ENCODE measurements at places on chromosomes 6 and 20. TPM values are rescaled to one million over a fixed set of nuclear protein-coding genes. Genes with fewer than 3 reads are reported as not detected.

The CPNE5 gene
- 0.30 TPM for total RNA-seq

The IL20RA gene
- 0.63 TPM for total RNA-seq

The UBE2C gene
- total RNA-seq: 21.9 TPM

The CASS4 gene
- total RNA-seq: 0.13 TPM

The SLC2A10 gene
- 37.2 TPM for total RNA-seq

The CLIC1 gene
- total RNA-seq: 463 TPM

The TMEM244 gene
- total RNA-seq: not detected

The MAS1 gene
- total RNA-seq: not detected

The TCF21 gene
- total RNA-seq: 9.0 TPM

- H3K4me1 ChIP-seq: peaks cover 25% of the 10 kb centered on the region
- no peak overlapping the region for H3K4me3 ChIP-seq
- peak; percentile 52 for DNase-seq
- H3K27me3 ChIP-seq: no peaks in the 10 kb centered on the region
- H3K27ac ChIP-seq: peak overlapping the region; percentile 86
These were observed 21.5 kb downstream of the LAMA4 start for GRCh38 chr6:112232845-112233256.

DNA sequence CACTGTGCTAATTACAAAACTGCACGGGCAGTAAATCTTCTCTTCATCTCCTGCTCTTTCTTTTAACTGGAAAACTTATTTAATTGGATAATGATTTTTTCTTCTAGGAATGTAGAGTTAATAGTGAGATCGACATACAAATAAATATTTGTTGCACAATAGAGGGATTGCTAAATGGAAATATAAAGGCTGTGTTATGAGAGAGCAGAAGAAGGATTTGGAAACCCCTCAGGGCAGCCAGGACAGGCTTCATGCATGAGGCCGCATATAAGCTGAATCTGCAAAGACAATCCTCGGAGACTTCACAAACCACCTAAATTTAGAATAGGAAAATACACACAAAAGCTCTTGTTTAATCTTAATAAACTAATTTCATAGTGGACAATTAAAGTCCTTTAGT is 2.9 kb upstream of the TAAR1 start:
- H3K36me3 ChIP-seq: no peaks in the 10 kb centered on the region
- no peak overlapping the region for H3K27ac ChIP-seq

DNA sequence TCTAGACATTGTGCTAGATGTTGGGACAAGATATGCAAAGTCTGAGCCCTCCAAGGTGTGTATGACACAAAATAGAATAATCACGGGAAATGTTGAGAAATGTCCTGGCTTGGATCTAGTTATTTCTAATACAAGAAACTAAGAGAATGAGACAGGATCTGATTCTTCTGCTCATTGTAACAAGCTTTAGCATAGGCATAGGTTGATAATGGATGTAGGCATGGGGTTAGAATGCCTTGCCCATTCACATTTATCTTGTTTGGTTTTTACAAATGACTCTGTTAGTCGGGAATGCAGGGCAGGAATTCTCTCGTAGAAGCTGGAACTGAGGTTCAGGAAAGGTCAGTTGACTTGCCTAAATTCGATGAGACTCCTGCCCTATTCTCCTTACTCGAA is 1.5 kb upstream of the SLC26A8 start:
- DNase-seq: no peak
- H3K4me1 ChIP-seq: peaks cover 6% of the 10 kb centered on the region
- H3K27ac ChIP-seq: peak overlapping the region; percentile 11
- no peak overlapping the region for H3K4me3 ChIP-seq

GRCh38 chr6:76026101-76026500 is 46.4 kb downstream of the IMPG1 start:
- no peak overlapping the region for H3K4me3 ChIP-seq
- H3K4me1 ChIP-seq: no peaks in the 10 kb centered on the region
- no peak for DNase-seq
- no peak overlapping the region for H3K27ac ChIP-seq

DNA sequence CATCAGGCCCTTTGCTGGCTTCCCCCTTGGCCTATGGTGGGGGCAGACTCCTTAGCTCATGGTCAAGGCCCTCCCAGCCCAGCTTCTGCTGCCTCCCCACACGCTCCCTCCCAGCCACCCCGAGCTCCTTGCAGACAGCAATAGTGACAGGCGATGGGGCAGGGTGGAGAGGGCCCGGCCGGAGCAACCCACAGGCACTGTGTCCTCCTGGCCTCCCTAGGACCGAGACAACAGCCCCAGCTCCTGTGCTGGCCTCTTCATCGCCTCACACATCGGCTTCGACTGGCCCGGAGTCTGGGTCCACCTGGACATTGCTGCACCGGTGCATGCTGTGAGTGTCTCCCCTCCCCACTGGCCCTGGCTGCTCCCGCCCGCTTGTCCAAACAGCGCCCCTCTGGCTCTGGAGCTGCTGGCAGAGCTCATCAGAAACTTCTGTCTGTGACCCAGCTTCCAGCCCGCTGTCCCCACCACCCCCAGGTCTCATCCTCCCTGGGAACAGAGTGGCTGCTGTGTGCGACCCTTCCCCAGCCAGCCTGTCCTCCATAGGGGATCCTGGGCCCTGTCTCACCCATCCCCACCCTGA is 21.8 kb downstream of the NPEPL1 start:
- H3K36me3 ChIP-seq: no peaks in the 10 kb centered on the region
- no peak overlapping the region for H3K4me3 ChIP-seq
- H3K4me1 ChIP-seq: no peaks in the 10 kb centered on the region
- DNase-seq: peak; percentile 2

DNA sequence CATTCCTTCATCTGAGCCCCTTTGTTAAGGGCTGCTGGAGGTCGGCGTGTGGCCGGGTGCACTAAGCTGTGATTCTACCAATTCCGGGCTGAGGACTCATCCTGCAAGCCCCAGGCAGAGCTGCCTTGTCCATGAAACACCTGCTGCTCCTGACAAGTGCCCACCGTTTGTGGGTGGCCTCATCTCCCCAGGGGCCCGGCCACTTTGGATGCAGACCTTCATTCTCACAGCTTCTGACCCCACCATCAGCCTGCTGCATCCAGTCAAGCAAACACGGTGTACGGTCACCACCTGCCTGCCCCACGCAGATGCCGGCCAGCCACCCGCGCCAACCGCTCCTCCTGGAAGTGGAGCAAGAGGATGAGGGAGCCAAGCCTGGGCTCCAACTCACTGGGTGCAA is 382.7 kb downstream of the THBS2 start:
- H3K27ac ChIP-seq: no peak overlapping the region
- no peaks in the 10 kb centered on the region for H3K4me1 ChIP-seq
- no peak for DNase-seq
- H3K36me3 ChIP-seq: no peaks in the 10 kb centered on the region

DNA sequence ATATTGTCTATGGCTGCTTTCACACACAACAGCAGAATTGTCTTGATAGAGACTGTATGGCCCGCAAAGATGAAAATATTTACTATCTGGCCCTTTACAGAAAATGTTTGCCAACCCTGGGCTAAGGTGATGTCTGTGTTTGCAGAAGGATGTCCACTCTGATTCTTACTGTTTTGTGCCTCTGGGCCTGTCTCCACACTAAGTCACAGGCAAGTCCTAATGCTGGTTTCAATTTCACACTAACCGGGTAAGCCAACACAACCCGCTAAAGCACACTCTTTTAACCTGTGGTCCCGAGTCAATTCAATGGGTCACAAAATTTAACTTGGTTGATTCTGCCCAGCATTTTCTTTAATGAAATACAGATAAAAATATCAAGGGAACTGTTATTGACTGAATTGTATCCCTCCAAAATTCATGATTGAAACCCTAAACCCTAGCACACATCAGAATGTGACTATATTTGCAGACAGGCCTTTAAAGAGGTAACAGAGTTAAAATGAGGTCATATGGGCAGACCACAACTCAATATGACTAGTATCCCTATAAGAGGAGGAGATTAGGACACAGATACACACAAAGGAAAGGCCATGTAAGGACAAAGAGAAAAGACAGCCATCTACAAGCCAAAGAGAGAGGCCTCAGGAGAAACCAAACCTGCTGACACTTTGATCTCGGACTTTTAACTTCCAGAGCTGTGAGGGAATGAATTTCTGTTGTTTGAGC is 78.4 kb downstream of the FYN start:
- no peaks in the 10 kb centered on the region for H3K4me1 ChIP-seq
- no peak overlapping the region for H3K4me3 ChIP-seq
- no peaks in the 10 kb centered on the region for H3K36me3 ChIP-seq

GRCh38 chr20:1417790-1418189 is 24.9 kb upstream of the FKBP1A start:
- H3K27me3 ChIP-seq: no peaks in the 10 kb centered on the region
- no peaks in the 10 kb centered on the region for H3K4me1 ChIP-seq
- no peak overlapping the region for H3K4me3 ChIP-seq
- no peaks in the 10 kb centered on the region for H3K36me3 ChIP-seq
- H3K27ac ChIP-seq: no peak overlapping the region
- no peak for DNase-seq

- no peak for DNase-seq
- H3K27ac ChIP-seq: no peak overlapping the region
- H3K4me1 ChIP-seq: peaks cover 5% of the 10 kb centered on the region
- H3K36me3 ChIP-seq: no peaks in the 10 kb centered on the region
- no peaks in the 10 kb centered on the region for H3K27me3 ChIP-seq
These were observed 160.8 kb upstream of the TNFAIP3 start for GRCh38 chr6:137706083-137706750.

- no peak overlapping the region for H3K27ac ChIP-seq
- H3K36me3 ChIP-seq: no peaks in the 10 kb centered on the region
- no peaks in the 10 kb centered on the region for H3K4me1 ChIP-seq
- peak; percentile 64 for DNase-seq
These were observed 241 bp upstream of the CFAP206 start for GRCh38 chr6:87407561-87407900.

DNA sequence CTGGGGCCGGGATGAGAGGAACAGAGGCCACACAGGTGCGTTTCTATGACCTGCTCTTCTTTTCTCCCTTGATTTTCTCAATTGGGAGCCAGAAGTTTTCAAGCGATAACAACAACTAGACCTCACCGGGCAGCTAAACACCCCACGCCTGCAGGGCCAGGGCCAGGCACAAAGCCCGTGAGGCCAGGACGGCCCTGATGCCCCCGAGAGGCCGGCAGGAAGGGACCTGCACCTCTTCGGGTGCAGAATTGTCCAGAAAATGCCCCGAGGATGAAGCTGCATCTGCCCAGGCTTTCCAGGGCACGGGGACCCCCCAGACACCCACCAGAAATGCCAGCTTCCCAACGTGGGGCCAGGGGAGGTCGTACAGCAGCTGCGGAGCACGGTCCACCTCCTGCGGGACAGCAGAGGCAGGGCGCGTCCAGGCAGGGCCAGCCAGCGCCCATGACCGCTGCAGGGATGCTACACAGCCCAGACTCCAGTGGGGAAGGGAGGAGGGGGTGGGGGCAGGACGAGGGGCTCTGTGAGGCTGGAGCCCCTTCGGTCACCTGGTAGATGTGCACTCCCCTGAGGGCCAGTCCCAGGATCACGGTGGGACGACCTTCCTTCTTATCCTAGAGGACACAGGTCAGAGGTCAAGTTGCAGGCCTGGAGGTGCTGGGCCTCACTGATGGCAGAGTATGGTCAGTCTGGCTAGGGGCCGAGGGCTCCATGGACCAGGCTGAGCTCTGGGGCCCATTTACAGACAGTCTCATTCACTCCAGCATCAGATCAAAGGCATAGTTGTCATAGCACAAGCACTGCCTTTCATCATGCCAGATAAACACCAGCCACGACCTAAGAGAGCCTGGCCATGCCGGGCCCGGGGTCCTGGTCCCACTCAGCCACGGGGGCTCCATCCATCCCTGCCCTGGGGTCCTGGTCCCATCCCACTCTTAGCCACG is 16.4 kb downstream of the FRMD1 start:
- H3K27me3 ChIP-seq: no peaks in the 10 kb centered on the region
- H3K27ac ChIP-seq: no peak overlapping the region
- no peak overlapping the region for H3K4me3 ChIP-seq

GRCh38 chr20:49448917-49449316 is 33.6 kb downstream of the KCNB1 start:
- H3K27me3 ChIP-seq: no peaks in the 10 kb centered on the region
- DNase-seq: no peak
- H3K36me3 ChIP-seq: no peaks in the 10 kb centered on the region

GRCh38 chr6:43867996-43868395 is 98.0 kb downstream of the VEGFA start:
- H3K27me3 ChIP-seq: no peaks in the 10 kb centered on the region
- no peak overlapping the region for H3K4me3 ChIP-seq
- no peak for DNase-seq
- no peak overlapping the region for H3K27ac ChIP-seq
- peaks cover 11% of the 10 kb centered on the region for H3K4me1 ChIP-seq

DNA sequence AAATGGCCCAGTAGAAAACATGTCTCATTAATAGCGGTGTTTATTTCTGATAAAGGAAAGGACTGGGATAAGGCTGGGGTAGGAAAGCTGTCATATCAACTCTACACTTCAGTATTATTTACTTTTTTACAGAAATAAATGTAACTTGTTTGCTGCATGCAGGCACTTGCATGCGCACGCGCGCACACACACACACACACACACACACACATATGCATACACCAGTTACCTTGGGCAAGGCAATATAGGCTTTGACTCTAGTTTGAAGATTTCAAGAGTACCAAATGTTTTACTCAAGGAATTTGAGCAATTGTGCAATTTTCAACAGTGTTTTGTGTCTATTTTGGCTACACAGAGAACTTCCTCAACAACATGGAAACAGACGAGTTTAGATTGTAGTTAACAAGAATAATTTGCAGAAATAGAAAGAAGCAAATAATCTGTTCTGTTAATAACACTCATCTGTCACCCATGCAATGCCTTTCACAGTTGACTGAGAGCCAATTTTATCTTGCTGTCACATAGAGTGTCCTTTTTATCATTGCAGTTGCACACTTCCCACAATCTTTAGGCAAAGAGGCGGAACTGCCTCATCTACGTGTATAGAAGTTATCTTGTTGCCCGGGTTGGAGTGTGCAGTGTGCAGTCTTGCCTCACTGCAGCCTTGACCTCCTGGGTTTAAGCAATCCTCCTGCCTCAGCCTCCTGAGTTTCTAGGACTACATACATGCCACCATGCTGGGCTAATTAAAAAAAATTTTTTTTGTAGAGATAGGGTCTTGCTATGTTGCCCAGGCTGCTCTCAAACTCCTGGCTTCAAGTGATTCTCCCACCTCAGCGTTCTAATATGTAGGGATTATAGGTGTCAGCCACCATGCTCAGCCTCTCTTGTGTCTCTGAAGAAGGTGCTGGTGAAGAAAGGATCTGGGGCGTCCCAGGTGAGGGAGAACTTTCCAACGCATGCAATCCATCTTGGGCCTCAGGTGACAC is 74.8 kb upstream of the SHLD1 start:
- DNase-seq: no peak
- H3K27me3 ChIP-seq: no peaks in the 10 kb centered on the region
- H3K4me1 ChIP-seq: no peaks in the 10 kb centered on the region

- DNase-seq: no peak
- H3K4me1 ChIP-seq: peaks cover 13% of the 10 kb centered on the region
- no peaks in the 10 kb centered on the region for H3K27me3 ChIP-seq
- H3K36me3 ChIP-seq: no peaks in the 10 kb centered on the region
- H3K4me3 ChIP-seq: no peak overlapping the region
These were observed 515.1 kb upstream of the SOX4 start for GRCh38 chr6:21078497-21078896.

All from hepatocyte (in vitro differentiated cells).